Skin of body (tissue), 3 donors: ENCODE measurements at places on chromosomes 3 and 15. TPM values are rescaled to one million over a fixed set of nuclear protein-coding genes. Genes with fewer than 3 reads are reported as not detected.

GRCh38 chr3:170689893-170690660 lies 104.2 kb upstream of the SLC7A14 start:
- DNase-seq: no peak

MAGEF1 gene
- total RNA-seq: 21.3 TPM

DNA sequence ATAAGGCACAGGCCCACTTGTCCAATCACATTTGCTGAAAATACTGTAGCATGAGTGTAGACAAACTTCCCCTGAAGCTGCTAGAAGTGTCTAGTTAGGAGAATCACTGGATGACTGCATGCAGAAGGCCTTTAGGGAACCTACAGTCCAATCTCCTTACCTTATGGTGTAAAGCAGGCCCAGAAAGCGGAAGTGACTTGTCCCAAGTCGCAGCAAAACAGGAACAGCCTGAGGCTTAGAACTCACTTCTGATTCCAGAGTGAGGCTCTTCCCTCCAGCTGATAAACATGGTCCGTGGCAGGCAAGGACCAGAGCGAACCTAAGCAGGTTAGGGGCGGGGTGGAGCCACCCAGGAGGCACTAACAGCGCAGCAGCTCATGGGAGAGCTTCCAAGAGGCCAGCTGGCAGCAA lies 2.5 kb downstream of the GRAMD2A start:
- DNase-seq: no peak

DNA sequence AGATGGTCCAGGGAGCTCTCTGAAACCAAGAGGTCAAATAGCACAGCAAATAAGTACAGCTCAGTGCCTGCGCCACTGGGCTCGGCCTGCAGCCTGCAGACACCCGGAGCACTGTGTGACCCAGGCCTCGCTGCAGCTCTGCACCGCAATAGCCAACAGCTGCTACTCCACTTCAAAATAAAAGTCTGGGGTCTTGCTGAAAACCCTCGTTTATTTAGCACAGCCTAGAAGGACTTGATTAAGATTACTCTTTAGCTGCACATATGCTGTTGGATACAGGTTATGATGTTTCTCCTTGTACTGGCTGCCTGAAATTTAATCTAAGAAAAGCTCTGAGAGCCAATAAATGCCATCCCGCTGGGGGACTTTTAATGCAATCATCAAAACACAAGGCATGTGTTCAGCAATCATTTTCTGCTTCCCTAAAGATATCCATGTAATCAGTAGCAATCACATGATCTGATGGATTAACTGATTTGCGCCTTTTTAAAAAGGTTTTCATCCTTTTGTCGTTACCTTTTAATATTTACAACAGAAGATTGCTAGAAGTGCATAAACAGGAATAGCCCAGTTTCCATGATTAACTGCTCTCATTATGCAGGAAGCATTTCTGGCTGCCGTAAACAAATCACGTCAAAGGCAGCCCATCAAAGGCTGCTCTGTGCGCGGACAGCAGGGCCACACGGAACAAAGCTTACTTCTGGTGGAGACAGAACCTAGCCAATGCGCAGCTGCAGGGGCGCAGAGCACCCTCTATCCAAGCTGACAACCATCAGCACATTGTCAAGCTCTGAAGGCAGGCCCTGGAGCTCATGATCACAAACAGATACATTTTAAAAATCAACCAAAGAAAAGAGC lies 58.8 kb downstream of the CLASP2 start:
- peak; percentile 90 for DNase-seq
